ENCODE measurements at places on chromosomes 1 and 21. TPM values are rescaled to one million over a fixed set of nuclear protein-coding genes. Genes with fewer than 3 reads are reported as not detected.
A peak's percentile ranks its signal among the peaks of the same experiment; 100 is the strongest.

The KRTAP10-4 gene
- total RNA-seq, result not detected

The SEC16B gene
- total RNA-seq, result 4.2 TPM

The PRAMEF13 gene
- not detected for total RNA-seq

The CDC42BPA gene
- total RNA-seq, result 49.5 TPM

DNA sequence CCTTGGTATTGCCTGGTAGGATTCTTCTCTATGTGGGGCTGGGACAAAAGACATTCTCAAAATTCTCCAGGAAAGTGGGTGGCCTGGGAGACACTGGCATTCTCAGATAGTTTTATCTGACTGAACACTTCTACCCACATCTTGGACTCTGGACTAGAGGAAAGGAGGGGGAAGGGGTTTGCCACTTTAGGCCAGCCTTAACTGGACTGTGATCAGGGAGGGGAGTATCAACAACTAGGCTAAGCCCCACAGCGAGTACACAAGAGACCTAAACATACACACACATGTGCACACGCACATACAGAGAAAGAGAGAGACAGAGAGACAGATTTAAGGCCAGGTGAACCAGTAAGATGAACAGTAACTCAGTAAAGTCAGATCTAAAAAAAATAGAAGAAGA, 1.2 kb upstream of the SEMA6C start:
- H3K4me1 ChIP-seq, result no peaks in the 10 kb centered on the region
- DNase-seq, result no peak
- peaks cover 10% of the 10 kb centered on the region for H3K36me3 ChIP-seq
- no peak overlapping the region for H3K4me3 ChIP-seq

DNA sequence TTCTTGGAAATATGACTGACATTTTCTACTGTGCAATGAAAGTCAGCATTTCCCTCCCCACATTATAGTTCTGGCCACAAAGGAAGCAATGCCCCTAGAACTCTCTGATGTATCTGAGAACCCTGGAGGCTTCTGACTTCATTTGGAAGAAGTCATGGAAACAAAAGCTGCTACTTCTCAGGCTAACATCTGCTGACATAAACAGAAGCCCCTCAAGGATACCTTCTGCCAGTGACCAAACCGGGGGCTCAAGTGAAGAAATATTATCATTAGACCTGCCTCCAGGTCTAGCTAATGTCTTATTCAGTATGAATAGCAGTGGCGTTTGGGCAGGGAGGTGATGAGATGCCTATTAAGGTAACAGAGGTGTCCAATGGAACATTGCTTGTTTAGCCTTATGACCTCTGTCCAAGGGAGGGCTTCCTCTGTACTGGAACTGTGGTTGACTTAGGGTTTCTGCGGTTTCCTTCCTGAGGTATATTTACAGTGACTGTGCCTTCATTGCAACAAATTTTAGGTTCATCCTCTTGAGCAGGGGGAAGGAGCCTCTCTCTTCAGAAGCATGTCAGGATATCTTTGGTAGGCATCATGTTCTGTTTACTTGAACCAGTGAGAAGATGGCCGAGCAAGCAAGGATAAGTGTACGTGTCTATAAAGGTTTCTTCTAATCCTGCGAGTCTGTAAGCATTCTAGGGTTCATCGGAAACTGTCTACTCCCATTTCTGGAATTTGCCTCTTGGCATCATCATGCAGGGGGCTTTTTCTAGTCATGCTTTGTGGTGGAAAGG, 161.7 kb downstream of the PBX1 start:
- no peak overlapping the region for H3K27ac ChIP-seq
- H3K36me3 ChIP-seq, result no peaks in the 10 kb centered on the region
- H3K4me1 ChIP-seq, result peaks cover 8% of the 10 kb centered on the region
- no peaks in the 10 kb centered on the region for H3K27me3 ChIP-seq
- DNase-seq, result no peak

DNA sequence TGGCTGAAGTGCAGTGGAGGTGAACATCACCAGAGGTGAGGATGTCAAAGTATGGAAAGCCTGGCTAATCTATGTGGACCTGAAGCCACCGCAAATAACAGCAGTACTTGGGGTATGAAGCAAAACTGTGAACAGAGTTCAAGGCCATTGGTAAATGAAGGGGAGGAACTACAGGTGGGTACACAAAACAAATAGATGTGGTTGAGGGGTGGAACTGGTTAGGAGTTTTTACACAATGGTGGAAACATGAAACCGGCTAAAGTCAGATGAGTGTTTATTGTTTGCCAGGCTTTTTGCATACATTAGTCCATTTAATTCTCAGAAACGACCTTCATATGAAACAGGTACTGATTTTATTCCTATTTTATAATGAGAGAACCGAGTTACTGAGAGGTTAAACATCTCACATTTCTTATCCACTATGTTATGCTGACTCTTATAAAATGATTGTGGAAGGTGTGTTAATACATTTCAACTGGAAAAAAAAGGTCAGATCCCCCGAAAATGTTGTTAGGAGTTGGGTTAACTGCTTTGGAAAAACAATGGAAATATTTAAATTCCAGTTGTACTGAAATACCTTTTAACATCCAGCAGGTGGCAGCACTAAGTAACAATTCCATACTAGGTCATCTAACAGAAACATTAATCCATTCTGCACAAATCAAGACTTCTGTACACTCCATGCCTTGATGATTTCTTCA, 44.3 kb upstream of the GTF2B start:
- no peaks in the 10 kb centered on the region for H3K4me1 ChIP-seq
- H3K4me3 ChIP-seq, result no peak overlapping the region
- no peak overlapping the region for H3K27ac ChIP-seq
- peaks cover 22% of the 10 kb centered on the region for H3K36me3 ChIP-seq
- peak; percentile 10 for DNase-seq
- no peaks in the 10 kb centered on the region for H3K27me3 ChIP-seq

GRCh38 chr1:240912821-240913220, 300.9 kb upstream of the GREM2 start:
- DNase-seq, result no peak
- H3K4me3 ChIP-seq, result no peak overlapping the region
- no peaks in the 10 kb centered on the region for H3K36me3 ChIP-seq
- no peaks in the 10 kb centered on the region for H3K27me3 ChIP-seq

DNA sequence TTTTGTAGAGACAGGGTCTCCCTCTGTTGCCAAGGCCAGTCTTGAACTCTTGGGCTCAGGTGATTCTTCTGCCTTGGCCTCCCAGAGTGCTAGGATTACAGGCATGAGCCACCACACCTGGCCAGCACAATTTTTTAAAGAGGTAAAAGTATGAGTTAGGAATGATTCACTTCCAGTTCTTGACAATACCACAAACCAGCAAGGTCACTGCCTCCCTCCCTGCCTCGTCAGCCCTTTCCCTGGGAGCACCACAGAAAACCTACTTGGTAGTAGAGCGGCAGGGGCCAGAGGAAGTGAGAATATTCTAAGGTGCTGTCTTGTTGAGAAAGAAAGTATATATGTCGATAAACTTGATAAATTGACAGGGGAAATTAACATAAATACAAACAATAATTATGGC, 10.8 kb upstream of the CDA start:
- H3K4me3 ChIP-seq, result no peak overlapping the region
- no peaks in the 10 kb centered on the region for H3K4me1 ChIP-seq
- peaks cover 20% of the 10 kb centered on the region for H3K27me3 ChIP-seq
- no peak for DNase-seq
- H3K36me3 ChIP-seq, result no peaks in the 10 kb centered on the region

DNA sequence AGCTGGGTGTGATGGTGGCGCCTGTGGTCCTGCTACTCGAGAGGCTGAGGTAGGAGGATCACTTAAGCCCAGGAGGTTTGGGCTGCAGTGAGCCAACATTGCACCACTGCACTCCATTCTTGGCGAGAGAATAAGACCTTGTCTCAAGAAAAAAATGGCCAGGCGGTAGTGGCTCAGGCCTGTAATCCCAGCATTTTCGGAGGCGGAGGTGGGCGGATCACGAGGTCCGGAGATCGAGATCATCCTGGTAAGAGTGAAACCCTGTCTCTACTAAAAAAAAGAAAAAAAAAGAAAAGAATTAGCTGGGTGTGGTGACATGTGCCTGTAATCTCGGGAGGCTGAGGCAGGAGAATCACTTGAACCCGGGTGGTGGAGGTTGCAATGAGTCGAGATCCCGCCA, 11.3 kb downstream of the ATAD3B start:
- H3K36me3 ChIP-seq, result peaks cover 43% of the 10 kb centered on the region
- H3K27ac ChIP-seq, result no peak overlapping the region
- no peaks in the 10 kb centered on the region for H3K4me1 ChIP-seq
- H3K4me3 ChIP-seq, result no peak overlapping the region

- peaks cover 19% of the 10 kb centered on the region for H3K36me3 ChIP-seq
- H3K27me3 ChIP-seq, result no peaks in the 10 kb centered on the region
- H3K27ac ChIP-seq, result no peak overlapping the region
- peak overlapping the region; percentile 76 for H3K4me3 ChIP-seq
- DNase-seq, result no peak
- H3K4me1 ChIP-seq, result peaks cover 12% of the 10 kb centered on the region
Observed at GRCh38 chr1:115088115-115088778, 1.1 kb downstream of the TSPAN2 start.

DNA sequence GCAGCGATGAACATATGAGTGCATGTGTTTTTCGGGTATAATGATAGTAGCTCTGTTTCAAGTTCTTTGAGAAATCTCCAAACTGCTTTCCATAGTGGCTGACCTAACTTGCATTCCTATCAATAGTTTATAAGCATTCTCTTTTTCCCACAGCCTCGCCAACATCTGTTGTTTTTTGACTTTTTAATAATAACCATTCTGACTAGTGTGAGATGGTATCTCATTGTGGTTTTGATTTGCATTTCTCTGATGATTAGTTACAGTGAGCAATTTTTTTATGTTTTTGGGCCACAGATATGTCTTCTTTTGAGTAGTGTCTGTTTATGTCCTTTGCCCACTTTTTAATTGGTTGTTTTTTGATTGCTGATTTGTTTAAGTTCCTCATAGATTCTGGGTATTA, 10.6 kb upstream of the RUNX1 start:
- DNase-seq, result no peak
- peaks cover 6% of the 10 kb centered on the region for H3K36me3 ChIP-seq
- no peak overlapping the region for H3K4me3 ChIP-seq

DNA sequence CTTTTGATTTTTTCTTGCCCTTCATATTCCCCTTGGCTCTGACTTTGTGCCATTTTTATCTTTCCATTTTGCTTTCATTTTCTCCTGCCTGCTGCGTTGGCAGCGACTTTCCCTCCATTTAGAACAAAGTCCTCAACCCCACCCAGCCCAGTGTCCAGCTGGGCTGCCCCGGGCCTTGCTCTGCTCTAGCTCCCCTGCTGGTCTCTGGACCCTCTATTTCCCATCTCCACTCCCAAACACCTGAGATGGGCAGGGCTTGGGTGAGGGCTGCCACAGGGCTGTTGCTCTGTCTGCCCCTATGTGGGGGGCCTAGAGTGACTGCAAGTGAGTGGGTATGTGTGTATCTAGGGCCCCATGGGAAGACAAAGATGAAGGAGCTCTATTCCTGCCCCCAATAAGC, 7.3 kb upstream of the ADAM15 start:
- DNase-seq, result no peak
- H3K27me3 ChIP-seq, result no peaks in the 10 kb centered on the region
- no peak overlapping the region for H3K27ac ChIP-seq
- H3K36me3 ChIP-seq, result no peaks in the 10 kb centered on the region
- H3K4me1 ChIP-seq, result peaks cover 30% of the 10 kb centered on the region

GRCh38 chr1:174289644-174290310, 130.5 kb downstream of the RABGAP1L start:
- DNase-seq, result no peak
- no peaks in the 10 kb centered on the region for H3K36me3 ChIP-seq
- H3K27me3 ChIP-seq, result no peaks in the 10 kb centered on the region
- no peaks in the 10 kb centered on the region for H3K4me1 ChIP-seq
- no peak overlapping the region for H3K27ac ChIP-seq
- no peak overlapping the region for H3K4me3 ChIP-seq

DNA sequence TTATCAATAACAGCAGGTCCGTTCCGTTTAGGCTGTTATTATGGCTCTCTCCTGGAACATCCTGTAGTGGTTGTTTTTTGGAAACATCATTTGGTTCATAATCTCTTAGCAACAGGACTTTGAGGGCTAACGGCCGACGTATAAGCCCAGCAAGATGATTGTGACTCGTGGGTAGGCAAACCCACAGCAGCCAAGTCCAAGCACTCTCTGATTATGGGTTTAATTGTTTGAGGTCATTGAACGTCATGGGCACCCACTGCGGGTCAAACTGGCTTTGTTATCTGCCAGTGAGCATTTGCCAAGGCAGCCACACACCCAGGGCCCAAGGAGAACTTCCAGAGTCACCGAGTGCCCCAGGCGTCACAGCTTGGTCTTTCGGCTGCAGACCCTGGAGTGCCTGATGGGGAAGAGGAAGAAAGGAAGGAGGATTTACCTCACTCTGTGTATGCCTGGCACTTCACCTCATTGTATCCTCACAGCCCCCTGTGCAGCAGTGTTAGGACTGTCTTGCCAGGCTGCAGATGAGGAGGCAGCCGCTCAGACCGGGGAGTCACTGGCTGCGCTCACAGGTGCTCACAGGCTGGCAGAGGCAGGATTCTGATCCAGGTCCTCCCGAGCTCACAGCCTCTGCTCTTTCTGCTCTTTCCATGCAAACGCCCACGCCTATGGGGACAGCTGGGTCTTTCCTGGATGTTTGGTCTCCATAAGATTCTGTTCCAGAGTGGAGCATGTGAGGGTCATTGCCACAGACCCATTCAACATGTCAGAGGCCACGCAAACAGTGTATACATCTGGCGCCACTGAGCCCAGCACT, 30.8 kb upstream of the EPS8L3 start:
- H3K36me3 ChIP-seq, result no peaks in the 10 kb centered on the region
- no peaks in the 10 kb centered on the region for H3K27me3 ChIP-seq
- no peak overlapping the region for H3K27ac ChIP-seq

- no peak overlapping the region for H3K4me3 ChIP-seq
- DNase-seq, result no peak
- peaks cover 10% of the 10 kb centered on the region for H3K4me1 ChIP-seq
Observed at GRCh38 chr1:114517348-114517747, 6.3 kb upstream of the TRIM33 start.

DNA sequence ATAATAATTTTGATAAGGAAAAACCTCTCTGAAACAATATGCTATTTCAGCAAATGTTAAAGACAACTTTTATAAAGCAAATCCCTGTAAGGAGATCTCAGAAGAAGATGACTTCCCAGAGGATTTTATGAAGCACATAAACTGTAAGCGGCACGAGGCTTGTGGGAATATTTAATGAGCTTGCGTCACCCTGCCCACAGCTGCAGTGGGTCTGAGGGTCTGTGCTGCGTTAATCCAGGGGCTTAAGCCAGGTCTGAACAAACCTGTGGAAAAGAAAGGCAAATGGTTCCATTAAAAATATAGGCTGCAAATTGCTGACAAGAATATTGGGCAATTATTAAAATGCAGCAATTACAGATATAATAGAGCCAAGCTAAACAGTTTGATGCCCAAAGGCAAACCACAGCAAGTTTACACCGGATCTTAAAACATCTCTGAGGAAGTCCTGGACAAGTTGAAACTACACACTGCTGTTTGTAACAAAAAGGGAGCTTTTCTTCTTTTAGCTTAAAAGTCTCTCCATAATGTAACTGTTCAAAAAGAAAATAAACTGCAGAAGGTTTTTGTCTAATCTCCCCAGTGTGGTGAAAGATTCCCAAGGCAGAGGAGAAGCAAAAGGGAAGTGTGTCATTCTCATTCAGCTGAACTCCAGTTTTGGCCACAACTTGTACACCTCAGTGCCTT, 21.8 kb downstream of the TGFBR3 start:
- H3K4me3 ChIP-seq, result no peak overlapping the region
- H3K27me3 ChIP-seq, result no peaks in the 10 kb centered on the region
- no peak for DNase-seq
- no peaks in the 10 kb centered on the region for H3K36me3 ChIP-seq
